ENCODE measurements at places on chromosomes 12 and 14.

DNA sequence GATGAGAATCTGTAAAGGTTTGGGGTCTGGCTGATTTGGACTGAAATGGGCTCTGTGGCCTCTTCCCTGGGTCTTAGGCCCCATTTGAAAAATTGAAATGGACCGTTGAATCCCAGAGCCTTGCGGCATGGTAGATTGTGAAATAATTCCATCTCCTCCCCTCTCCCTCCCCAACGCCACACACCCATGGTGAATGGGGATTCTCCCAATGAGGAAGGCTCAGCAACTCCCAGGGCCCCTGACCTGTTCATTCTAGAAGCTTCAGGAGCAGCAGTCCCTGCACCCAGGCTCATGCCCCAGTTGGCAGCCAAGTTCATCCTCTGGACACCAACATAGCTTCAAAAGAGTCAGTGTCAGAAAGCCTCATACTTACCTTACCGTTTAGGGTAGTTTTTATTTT lies 217.4 kb downstream of the ZFP36L1 start:
- no peak for DNase-seq

DNA sequence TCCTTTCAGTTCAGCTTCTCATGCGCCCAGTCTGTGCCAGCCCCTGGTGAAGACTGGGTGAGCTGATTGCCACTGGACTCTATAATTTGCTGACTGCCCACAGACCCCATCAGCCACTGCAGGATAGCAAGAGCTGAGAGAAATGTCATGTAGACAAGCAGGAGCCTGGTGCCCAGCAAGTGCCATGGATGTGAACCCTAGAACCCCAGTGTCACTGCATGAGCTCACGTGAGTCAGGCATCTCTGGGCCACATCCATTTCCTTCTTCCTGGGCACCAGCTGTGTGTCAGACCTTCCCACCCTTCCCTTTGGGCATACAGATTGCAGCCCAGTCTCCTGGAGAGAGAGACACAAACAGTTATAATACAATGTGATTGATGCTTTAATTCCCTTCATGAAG lies 73.8 kb downstream of the NTF3 start:
- DNase-seq = no peak

- no peak for DNase-seq
These were observed 19.8 kb downstream of the ACAD10 start for GRCh38 chr12:111705672-111706071.

DNA sequence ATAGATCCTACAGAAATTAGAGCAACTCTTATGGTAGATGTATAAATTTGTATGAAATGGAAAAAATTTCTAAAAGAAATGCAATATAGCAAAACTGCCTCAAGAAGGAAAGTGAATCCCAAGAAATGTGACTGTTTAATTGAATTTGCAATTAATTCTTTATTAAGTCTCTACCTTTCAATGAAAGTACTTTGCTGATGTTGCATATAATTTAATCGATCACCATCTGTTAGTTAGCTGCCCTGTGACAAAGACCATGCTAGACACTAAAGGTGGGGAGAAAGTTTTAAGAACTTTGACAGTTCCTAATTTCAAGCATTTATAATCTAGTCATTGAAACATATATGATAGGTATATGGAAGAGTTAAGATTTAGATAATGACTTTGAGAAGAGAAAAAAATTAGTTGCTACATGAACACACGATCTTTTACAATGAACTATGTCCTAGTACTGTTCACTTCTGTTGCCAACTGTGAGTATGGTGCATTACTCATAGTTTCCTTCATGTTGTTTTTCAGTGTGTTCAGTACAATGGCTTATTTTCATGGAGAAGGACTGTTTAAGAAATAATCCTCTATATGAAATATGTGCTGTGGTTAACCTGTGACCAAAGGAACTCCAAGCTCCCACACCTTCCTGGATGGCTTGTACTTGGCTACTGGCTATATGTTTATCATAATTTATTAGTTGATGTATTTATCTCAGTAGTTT lies 128.4 kb downstream of the METTL25 start:
- no peak for DNase-seq

DNA sequence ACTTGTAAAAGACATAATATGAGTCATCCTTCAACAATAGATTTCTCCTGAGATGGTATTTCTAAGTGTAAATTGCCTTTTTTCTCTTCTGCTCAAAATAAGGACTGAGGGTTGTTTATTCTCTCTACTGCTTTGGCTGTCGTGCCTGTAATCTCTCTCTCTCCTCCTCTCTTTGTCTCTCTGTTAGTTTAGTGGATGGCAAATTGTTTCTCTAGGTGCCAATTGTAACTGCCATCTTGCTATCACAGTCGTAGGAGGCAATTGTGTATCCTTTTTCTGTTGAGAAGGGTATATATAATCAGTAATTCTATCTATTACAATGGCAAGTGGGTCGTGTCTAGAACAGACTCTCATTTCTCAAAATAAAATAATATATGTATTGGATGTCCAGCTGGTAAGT lies 545.0 kb upstream of the FBXO33 start:
- no peak for DNase-seq

DNA sequence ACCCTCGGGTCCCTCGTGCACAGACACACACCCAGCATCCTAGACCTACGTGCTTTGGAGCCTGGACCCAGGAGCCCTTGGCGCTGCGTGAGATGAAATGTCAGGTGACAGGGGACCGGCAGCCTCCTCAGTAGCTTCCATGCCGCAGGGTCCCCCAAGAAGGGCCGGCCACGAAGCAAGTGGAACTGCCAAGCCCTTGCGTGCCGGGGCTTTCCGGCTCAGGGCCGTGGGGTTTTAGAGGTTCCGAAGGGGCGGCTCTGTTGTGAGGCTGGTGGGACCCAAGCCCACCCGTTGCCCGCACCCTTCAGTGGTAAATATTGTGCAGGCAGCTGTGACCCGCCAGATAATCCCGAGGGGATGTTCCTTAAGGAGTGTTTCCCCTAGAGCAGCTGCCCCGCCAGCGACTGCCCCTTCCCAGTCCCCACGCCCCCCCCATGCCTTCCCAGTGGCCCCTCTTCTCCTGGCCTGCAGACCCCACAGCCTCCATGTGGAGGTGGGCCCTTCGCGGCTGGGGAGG lies 133.7 kb downstream of the ADGRD1 start:
- no peak for DNase-seq

DNA sequence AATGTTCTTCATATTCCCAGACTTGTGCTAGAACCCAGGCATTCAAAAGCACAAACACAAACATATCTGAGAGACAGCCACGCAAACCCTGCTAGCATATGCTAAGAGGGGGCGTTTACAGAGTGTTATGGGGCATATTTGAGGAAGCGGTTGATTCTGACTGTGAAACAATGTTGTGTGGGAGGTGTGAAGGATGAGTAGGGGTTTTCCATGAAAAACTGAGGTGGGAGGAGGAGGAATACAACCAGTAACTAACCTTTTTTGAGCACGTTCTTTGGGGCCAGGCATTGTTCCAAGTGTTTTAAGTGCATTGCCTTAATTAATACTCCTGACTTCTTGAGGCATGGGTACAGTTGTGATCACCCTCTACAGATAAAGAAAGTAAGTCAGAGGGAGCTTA lies 499.5 kb downstream of the AACS start:
- no peak for DNase-seq

GRCh38 chr14:24966579-24966964 lies 83.4 kb downstream of the STXBP6 start:
- no peak for DNase-seq

DNA sequence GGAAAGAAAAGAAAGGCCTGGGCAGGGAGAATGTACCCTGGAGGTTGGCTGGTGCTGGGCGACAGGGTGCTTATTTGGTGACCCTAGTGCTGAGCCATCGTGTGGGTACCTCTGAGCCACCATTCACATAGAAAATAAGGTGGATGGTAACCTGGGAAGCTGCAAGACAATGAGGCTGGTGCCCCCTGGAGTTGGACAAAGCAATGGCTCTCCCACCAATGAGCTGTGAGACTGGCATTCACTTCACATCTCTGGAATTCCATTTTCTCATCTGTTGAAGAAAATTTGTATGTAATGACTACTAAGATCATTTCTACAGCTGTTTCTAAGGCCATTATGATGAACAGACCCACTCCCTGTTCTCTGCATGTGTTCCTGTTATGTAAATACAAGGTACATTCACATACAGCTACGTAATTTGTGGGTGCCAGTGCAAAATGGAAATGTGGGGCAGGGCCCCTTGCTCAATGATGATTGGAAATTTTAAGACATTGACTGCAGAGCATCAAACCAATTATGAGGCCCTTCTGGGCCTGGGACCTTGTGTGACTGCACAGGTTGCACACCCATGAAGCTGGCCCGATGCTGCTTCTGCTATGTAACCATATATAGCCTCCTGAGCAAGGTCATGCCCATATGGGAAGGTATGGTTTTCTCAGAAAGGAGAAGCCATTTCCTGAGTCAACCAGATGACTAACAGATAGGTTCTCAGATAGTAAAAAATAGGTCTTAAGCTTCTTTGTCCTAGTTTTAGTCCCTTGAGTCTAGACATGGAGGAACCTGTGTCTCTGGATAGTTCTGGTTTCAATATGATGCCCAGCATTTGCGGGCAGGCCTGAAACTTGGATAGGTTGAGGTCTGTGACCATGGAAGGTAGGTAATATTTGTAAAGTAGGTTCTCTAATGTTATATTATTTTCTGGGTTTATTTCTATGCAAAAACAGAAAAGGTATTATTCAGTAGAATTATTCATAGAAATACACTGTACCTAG lies 63.4 kb upstream of the IGF1 start:
- DNase-seq = no peak

DNA sequence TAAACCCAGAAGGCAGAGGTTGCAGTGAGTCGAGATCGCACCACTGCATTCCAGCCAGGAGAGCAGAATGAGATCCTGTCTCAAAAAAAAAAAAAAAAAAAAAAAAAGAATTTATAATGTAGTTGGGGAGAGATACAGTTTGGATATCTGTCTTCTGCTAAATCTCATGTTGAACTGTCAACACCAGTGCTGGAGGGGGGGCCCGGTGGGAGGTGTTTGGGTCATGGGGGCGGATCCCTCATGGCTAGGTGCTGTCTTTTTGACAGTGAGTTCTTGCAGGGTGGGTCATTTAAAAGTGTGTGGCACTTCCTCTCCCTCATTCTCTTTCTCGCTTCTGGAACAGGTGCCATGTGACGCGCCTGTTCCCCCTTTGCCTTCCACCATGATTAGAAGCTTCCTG lies 32.8 kb downstream of the CLIP1 start:
- no peak for DNase-seq

GRCh38 chr12:99647453-99647852 lies at the start of gene GARIN6:
GARIN6 (plus strand) TSS chr12:99647753; CDS start chr12:99648175, 422 bp downstream.
- no peak for DNase-seq

DNA sequence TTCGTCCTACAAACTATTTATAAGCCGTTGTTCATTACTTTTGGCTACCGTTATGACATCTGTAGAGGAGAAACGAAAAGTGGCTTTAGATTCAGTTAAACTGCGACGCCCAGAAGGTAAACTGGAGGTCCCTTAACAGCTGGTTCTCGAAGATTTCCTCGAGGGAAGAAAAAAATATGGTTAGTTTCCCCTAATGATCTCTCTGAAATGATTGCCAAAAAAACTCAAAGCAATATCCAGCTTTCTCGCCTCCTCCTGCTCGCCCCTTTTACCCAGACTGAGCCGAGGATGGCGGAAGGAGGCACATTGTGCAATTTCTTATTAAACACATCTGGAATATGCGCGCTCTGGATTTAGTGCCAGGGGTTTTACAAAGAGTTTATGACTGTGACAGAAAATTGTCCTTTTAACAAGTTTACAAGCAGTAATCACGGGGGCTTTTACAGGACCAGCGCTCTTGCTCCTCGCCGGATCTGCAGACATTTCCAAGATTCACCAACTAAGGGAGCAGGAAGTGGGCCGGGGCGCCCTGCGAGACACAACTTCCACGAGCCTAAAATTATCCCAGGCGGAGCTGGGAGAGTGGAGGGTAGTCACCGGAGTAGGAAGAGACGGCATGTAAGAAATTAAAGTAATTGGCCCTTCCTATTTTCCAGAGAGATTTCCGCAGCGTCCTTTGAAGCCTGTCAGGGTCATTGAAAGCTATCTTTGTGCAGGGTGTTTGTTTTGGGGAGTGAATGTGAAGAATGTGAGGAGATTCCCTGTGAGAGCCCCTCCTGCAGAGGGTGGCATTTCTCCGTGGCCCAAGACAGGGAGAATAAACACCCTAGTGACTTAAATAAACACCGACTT lies 5.6 kb downstream of the SIX1 start:
- no peak for DNase-seq

DNA sequence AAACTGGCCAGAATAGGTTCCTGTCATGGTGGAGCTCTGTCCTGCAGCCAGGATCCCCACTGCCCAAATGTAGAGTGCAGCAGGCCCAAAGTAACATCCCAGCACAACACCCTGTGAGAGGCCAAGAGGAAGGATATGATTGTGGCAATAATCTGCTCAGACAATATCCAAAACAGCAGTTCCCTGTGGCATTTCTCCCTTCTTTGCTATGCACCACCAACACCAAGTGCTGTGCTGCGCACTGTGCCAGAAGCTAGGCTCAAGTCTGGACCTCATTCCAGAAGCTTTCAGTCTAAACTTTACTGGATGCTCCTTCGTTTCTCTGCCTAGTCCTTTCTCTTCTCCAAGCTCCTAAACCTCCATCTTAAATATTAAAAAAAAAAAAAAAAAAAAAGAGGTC lies 33.4 kb downstream of the SLC11A2 start:
- no peak for DNase-seq

GRCh38 chr14:78170203-78170602 lies at the start of gene NRXN3:
NRXN3 (plus strand) TSS chr14:78170373; CDS start chr14:78243094, 72,721 bp downstream.
- no peak for DNase-seq

DNA sequence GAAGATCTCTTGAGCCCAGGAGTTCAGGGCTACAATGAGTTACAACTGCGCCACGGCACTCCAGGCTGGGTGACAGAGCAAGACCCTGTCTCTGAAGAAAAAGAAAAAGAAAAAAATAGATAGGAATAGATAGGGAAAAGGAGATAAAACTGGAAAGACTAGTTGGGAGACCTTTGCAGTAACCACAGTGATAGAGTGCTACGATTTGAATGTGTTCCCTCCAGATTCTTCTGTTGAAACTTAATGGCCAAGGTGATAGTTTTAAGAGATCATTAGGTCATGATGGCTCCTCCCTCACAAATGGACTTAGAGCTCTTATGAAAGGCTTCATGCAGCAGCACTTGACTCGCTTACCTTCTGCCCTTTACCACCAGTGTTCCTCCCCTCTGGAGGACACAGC lies 13.5 kb upstream of the ATF1 start:
- DNase-seq = no peak

GRCh38 chr14:82511399-82511798 lies 977.7 kb upstream of the SEL1L start:
- DNase-seq = no peak

- no peak for DNase-seq
These were observed 21.8 kb upstream of the EGLN3 start for GRCh38 chr14:33972583-33973081.
